ENCODE measurements at places on chromosomes 6 and 20.
A peak's percentile ranks its signal among the peaks of the same experiment; 100 is the strongest.

- DNase-seq = peak; percentile 20
Observed at GRCh38 chr6:3318226-3318625, 59.5 kb downstream of the PSMG4 start.

- DNase-seq = no peak
Observed at GRCh38 chr6:149924933-149925252, 2.0 kb upstream of the RAET1G start.

DNA sequence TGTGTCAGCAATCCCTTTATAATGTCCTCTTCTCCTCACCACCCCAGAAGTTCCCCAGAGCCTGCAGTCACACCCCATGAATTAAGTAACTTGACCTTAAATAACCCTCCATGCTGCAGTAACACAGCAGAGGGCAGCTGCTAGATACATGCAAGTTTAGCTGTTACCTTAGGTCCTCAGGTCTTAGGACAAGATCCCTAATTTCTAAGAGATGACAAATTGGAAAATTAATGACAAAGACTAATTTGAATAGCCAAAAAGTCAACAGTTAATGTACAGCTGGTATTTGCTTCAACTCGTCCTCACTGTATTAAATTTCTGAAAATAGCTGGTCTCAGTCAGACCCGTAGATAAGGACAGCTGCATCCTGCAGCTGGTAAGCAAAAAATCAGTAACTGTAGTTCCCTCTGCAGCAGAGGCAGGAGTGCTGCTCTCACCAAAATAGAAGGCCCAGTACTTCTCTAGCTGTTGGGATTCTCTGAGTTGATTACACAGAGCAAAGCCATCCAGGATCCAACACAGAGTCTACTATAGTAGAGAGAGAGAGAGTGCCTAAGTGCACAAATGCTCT, 62.4 kb downstream of the TNFRSF21 start:
- no peak for DNase-seq

DNA sequence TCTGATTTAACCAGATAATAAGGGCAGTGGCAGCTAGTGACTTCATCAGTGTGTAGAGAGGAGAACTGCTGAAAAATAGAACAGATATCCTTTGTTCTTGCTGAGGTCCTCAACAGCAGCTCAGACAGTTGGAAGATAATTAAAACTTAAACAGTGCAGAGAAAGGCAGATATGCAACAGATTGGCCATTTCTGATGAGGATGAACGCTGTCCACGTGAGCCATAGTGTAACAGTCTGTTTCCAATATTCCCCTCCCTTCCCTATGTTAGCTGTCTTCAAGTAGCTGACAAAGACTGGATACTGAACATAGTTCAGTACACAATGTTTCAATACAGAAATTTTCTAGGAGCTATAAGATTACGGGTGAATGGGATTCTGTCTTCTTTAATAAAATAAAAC, 291.4 kb downstream of the BTBD9 start:
- DNase-seq = no peak

GRCh38 chr20:8661229-8661952, 407.5 kb upstream of the PLCB4 start:
- DNase-seq = no peak

DNA sequence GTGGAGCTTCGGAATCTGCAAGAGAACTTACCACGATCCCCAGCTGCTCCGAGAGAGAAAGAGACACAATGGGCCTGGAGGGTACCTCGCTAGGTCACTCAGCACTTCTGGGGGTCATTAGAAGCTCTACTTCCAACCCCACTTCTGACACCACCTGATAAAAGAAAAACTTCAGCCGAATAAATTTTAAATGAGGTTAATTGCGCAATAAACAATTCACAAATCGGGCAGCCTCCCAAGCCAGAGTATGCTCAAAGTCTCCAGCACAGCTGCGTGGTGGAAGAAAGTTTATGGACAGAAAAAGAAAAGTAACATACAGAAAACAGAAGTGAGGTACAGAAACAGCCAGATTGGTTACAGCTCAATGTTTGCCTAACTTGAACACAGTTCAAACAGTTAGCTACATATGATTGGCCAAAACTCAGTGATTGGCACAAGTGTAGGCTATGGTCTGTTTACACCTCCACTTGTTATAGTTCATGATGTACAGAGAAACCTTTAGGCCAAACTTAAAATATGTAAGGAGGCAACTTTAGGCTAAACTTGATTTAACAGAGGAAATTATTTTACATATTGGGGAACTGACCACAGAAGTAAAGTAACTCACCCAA, 52.6 kb downstream of the COL11A2 start:
- DNase-seq = no peak

DNA sequence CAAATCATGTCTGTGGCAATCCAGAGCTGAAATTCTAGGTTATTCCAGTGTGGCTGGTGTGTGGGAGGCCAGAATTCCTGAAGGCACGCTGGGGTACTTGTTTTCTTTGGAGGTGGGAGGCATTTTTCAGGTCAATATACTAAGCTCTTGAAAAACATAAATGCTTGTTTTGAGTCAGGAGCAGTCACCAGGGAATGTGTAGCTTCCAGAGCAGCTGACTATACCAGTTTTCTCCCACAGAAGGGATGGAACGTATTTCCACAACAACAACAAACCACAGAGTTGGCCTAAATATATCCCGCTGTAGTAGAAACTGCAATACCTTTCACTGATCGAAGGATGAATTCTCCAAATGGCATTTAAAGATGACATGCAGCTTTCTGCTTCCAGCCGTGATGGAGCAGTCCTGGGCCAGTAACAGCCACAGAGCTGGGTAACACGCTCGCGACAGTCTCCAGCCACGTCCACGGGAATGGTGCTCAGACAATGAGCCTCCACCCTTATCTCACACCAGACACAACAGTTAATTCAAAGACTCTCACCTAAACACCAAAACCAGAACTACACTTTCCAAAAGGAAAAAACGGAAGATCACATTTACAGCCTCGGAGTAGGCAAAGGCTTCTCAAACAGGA, 23.2 kb downstream of the CHRNA4 start:
- no peak for DNase-seq

- no peak for DNase-seq
Observed at GRCh38 chr6:128397996-128398395, 122.4 kb downstream of the PTPRK start.

GRCh38 chr6:52535711-52536423, 41.0 kb downstream of the TRAM2 start:
- no peak for DNase-seq

GRCh38 chr6:143684486-143684885, 6.7 kb downstream of the PHACTR2 start:
- DNase-seq = no peak

DNA sequence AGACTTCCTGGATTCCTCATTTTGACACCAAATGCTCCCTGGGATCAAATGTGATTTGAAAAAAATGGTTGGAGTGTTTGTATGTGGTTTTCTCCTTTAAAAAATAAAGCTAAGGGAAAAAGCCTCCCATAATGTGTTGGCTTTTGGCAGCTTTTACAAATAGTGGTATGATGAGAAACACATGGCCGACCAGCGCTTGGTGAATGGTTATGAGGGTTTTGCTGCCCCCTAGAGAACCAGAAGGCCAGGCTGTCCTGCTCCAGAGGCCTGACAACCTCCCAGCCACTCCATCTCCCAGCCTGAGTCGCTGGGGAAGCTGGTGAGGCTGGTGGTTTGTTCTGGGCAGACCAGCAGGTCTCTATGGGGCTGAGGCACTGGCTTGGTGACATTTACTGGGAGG, 69.3 kb downstream of the CLIC5 start:
- no peak for DNase-seq

DNA sequence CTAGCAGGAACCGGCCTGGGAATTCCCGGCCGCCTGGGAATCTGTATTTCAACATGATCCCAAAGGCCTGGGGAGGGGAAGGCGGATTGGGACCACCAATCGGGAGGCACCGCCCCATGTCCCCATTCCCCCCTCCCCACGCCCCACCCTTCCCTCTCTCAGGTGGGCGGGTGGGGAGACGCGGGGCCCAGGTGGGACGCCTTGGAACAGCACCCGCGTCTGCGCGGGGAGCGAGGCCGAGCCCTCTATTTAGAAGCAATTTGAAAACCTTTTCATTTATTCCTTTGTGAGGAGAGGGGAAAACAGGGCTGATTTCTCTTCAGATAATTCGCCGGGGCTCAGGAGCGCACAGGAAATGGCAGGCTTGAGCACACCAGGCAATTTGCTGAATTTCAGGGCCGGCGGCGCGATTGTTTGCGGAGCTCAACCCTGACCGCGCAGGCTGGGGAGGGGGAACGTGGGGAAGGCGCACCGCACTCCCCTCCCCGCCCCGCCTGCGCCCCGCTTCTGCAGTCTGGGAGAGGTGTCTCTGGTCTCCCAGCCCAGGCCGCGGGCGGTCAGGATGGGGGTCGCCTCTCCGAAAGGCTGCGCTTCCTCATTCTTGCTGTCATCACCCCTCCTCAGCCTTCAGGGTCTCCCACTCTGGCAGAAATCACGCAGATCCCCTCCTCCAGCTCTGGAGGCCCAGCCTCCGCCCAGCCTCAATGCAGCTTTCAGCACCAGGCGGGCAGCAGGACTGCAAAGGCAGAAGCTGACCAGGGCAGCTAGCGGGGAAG, 170.0 kb downstream of the GRM4 start:
- DNase-seq = no peak

- no peak for DNase-seq
Observed at GRCh38 chr6:7505189-7505699, 36.2 kb upstream of the DSP start.

- no peak for DNase-seq
Observed at GRCh38 chr6:71471718-71472117, 183.1 kb downstream of the OGFRL1 start.

- DNase-seq = no peak
Observed at GRCh38 chr6:149043476-149044130, 273.9 kb upstream of the TAB2 start.

DNA sequence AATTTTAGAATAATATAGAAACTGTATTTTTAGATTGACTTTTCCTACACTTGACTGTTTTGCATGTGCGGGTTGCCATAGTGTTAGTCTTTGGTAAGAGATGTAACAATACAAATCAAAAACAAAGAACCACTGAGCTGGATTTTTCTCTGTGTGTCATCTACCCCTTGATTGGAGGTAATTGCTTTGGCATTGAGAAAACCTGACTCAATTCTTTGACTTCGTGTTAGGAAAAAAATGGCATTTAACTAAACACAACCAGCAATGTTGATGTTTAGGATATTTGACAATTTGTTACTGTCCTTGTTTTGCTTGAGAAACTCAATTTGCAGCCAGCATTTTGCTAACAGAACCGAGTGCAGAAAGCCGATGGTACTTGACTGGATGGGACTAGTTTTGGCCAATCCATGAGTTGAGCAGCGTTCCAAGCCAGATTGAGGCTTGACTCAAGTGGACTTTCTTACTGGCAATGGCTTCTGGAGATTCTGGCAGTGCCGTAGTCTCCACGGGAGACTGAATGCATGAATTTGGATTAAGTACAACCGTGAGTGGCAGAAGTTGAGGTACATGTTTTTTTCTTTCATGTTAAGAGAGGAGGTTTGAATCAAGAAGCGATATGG, 17.1 kb downstream of the TPBG start:
- DNase-seq = no peak

DNA sequence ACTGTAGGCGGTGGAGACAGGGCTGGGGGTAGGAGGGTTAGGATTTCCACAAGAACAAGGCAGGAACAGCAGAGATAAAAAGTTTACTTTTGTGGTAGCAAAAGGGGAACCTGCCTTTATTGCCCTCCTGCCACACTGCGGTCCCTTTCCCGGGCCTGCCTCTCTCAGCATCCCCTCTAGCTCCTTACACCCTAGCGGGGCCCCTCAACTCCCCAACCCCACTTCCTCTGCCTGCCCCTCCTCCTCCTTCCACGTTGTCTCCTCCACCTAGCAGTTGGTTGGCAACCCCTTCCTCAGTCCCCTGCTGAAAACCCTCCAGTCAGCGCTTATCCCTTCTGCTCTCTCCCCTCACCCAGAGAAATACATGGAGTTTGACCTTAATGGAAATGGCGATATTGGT, 714 bp downstream of the AIF1 start:
- DNase-seq = no peak

- DNase-seq = no peak
Observed at GRCh38 chr6:13157293-13157692, 171.0 kb downstream of the TBC1D7 start.

DNA sequence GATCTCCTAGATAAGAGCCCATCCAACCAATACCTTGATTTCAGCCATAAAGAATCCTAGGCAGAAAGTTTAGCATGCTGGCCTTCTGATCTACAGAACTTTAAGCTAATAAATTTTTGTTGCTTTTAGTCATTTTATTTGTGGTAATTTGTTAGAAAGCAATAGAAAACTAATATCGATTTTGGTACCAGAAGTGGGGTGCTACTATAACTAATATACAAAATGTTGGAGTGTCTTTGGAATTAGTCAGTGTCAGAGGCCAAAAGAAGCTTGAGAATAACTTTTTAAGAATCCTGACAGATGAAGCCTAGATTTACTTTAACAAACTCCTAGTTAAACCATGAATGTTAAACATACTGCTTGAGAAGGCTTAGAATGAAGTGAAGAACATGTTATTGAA, 83.6 kb upstream of the HSF2 start:
- no peak for DNase-seq

DNA sequence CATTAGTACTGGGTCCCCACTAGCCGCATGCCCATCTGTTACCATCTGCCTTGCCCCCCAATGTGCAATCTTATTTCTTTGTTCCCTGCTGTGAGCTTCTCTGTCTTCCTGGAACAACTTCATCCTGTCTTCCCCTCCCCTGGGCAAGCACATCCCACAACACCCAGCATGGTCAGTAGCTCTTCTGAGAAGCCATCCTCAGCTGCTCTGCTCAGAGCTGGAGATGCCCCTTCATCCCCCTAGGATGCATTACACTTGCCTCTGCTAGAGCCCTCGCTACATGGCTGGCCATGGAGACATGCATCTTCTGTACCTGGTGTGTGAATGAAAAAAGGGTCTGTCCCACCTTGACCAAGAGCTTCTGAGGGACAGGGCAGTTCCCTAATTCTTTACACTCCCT, 141.2 kb downstream of the CDC5L start:
- no peak for DNase-seq

- no peak for DNase-seq
Observed at GRCh38 chr20:50982363-50982762, 23.7 kb downstream of the MOCS3 start.

DNA sequence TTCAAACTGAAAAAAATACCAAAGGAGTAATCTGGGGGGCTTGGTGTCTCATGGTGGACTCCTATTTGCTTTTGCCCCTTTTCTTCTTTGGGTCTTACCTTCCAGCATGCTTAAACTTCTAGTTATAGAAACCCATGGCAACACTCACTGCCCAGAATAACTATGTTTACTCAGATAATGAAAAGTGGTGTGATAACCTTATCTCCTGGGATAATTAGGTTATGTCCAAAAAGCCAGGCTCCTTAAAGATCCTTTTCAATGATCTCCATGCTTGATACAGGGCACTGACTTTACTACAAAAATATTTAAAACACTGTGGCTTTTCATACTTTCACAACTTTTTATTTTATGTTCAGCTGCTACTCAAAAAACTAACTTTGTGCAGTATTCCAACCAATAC, 245.6 kb downstream of the PRKN start:
- DNase-seq = no peak

Data from activated CD4-positive, alpha-beta T cell treated with anti-CD3 and anti-CD28 coated beads, Interleukin-2, amount 50 U/mL, for 1 hour (primary cell).